ENCODE measurements at places on chromosomes 5 and 9.
A peak's percentile ranks its signal among the peaks of the same experiment; 100 is the strongest.

DNA sequence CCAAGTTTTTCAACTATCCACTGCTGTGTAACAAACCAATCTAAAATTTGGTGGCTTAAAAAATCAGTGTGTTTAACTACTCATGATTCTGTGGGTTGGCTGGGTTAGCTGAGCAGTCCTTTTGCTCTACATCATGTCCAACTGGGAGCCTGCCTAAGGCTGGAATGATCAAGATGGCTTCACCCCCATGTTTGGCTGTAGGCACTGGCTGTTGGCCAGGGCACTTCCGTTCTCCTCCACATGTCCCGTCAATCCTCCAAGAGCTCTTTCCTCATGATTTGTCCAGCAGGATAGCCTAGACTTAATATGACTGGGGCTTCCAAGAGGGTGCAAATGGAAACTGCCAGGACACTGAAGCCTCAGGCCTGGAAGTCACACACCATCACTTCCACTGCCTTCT lies 17.0 kb upstream of the TSSK1B start:
- peak; percentile 50 for DNase-seq

DNA sequence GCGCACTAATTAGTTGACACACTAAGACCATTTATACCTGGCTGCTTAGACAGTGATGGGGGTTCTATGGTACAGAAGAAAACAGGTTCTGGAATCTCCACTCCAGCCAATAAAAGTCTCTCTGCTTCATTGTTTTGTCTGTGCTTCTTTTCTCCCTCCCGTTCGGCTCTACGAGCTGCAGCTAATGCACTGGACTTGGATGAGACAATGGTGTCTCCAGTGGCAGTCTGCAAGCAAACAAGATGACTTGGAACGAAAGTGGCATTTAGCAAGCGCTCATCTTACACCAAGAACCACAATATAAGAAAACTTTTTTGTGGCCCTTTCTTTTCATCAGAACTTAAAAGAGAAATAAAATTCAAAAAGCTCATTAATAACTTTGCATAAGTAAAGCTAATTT lies 30.2 kb downstream of the GFM2 start:
- DNase-seq = no peak

- no peak for DNase-seq
These were observed 33.6 kb downstream of the HTR4 start for GRCh38 chr5:148620696-148621095.

DNA sequence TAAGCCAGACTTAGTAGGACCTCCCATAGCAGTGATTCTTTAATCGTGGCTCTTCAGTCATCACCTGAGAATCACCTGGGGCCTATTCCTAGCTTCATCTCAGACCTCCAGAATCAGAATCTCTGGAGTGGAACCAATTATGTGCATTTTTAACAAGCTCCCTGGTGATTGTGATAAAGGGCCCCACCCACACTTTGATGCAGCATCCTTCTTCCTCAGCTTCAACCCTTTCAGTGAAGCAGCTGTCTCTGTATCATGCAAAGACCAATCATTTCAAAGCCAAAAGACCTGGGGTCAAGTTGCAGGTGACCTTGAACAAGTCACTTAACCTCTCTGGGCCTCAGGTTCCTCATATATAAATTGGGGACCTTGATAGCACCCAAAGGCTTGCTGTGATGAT lies 17.1 kb downstream of the FBXO10 start:
- no peak for DNase-seq

- peak; percentile 11 for DNase-seq
These were observed 104.1 kb downstream of the CRB2 start for GRCh38 chr9:123460091-123460490.

GRCh38 chr5:180607861-180608571 lies 16.7 kb upstream of the SCGB3A1 start:
- peak; percentile 89 for DNase-seq

GRCh38 chr5:67858471-67859031 lies 357.0 kb upstream of the PIK3R1 start:
- DNase-seq = no peak

GRCh38 chr9:35341585-35341984 lies 148.3 kb upstream of the RUSC2 start:
- DNase-seq = peak; percentile 83

DNA sequence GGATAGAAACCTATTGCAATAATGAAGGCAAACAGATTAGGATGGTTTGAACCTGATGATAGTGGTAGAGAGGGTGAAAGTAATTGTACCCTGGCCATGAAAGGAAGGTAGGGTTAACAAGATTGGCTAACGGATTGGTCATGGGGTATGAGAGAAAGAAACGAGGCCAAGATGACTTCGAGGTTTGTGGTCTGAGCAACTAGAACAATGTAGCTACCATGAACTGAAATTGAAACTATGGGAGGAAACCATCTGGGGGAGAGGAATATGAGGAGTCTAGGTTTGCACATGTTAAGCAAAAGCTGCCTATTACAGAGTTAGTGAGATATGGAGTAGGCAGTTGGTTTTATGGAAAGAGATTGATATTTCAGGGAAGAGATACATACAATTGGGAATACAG lies 406.0 kb downstream of the PRELID2 start:
- peak; percentile 3 for DNase-seq

- no peak for DNase-seq
These were observed 369.4 kb upstream of the DMAC1 start for GRCh38 chr9:8168916-8169438.
